A375 (cell line): ENCODE measurements at places on chromosomes 13 and 19. TPM values are rescaled to one million over a fixed set of nuclear protein-coding genes. Genes with fewer than 3 reads are reported as not detected.

IL4I1 gene
- 0.19 TPM in 1 of 2 replicates, not detected in the other for total RNA-seq

CGB8 gene
- not detected in 2 replicates for total RNA-seq

DNM2 gene
- total RNA-seq, result 94.8 and 95.6 TPM in 2 replicates

FXYD1 gene
- 0.56 TPM in 1 of 2 replicates, not detected in the other for total RNA-seq

IGFL1 gene
- not detected in 2 replicates for total RNA-seq

NOVA2 gene
- total RNA-seq, result 0.04 TPM in 1 of 2 replicates, not detected in the other

C5AR1 gene
- 0.64 TPM in 2 replicates for total RNA-seq

PGLYRP1 gene
- not detected in 2 replicates for total RNA-seq

DACT3 gene
- 0.24 and 0.45 TPM in 2 replicates for total RNA-seq

LGI4 gene
- total RNA-seq, result 0.64 and 3.0 TPM in 2 replicates

MEIS3 gene
- 8.0 and 11.1 TPM in 2 replicates for total RNA-seq

RXFP2 gene
- 0.11 and 0.29 TPM in 2 replicates for total RNA-seq

SIGLEC8 gene
- total RNA-seq, result not detected in 2 replicates

R3HDM4 gene
- total RNA-seq, result 24.9 and 26.8 TPM in 2 replicates

CPB2 gene
- not detected in 2 replicates for total RNA-seq

CELF5 gene
- not detected in 2 replicates for total RNA-seq

SYNGR4 gene
- not detected in 2 replicates for total RNA-seq

TRPM4 gene
- 14.0 and 14.4 TPM in 2 replicates for total RNA-seq

ELSPBP1 gene
- total RNA-seq, result not detected in 2 replicates

CYP2B6 gene
- total RNA-seq, result not detected in 2 replicates

PEG3 gene
- 0.11 and 0.26 TPM in 2 replicates for total RNA-seq

PRR12 gene
- 7.6 and 10.9 TPM in 2 replicates for total RNA-seq

FFAR3 gene
- not detected in 2 replicates for total RNA-seq

CEP89 gene
- total RNA-seq, result 12.4 and 12.8 TPM in 2 replicates

PSG6 gene
- not detected in 2 replicates for total RNA-seq

LYL1 gene
- 1.5 and 5.5 TPM in 2 replicates for total RNA-seq

ADM5 gene
- total RNA-seq, result 10.4 and 11.6 TPM in 2 replicates

PGLYRP2 gene
- not detected in 2 replicates for total RNA-seq

PRR19 gene
- total RNA-seq, result 0.91 and 1.6 TPM in 2 replicates

EPSTI1 gene
- total RNA-seq, result 0.72 TPM in 1 of 2 replicates, not detected in the other

SYCN gene
- total RNA-seq, result not detected in 2 replicates

AP2S1 gene
- 452 and 463 TPM in 2 replicates for total RNA-seq

CEACAM4 gene
- not detected in 2 replicates for total RNA-seq

OSCAR gene
- 8.3 and 11.7 TPM in 2 replicates for total RNA-seq

ZNF419 gene
- 7.7 and 17.7 TPM in 2 replicates for total RNA-seq

ZNF578 gene
- total RNA-seq, result 0.53 and 0.98 TPM in 2 replicates

LILRA2 gene
- total RNA-seq, result not detected in 2 replicates

SLC1A6 gene
- not detected in 2 replicates for total RNA-seq

DNAAF3 gene
- total RNA-seq, result 2.6 and 2.9 TPM in 2 replicates

CARD8 gene
- 15.3 and 17.5 TPM in 2 replicates for total RNA-seq

ANO8 gene
- total RNA-seq, result 7.4 and 7.7 TPM in 2 replicates

DACH1 gene
- total RNA-seq, result 0.24 and 0.49 TPM in 2 replicates

LRP3 gene
- 2.6 TPM in 2 replicates for total RNA-seq

PRMT1 gene
- total RNA-seq, result 414 and 437 TPM in 2 replicates

CYP4F8 gene
- not detected in 2 replicates for total RNA-seq

SPIB gene
- total RNA-seq, result 0.11 TPM in 1 of 2 replicates, not detected in the other

PRR20D gene
- total RNA-seq, result not detected in 2 replicates

ZSCAN4 gene
- total RNA-seq, result not detected in 2 replicates

OVOL3 gene
- not detected in 2 replicates for total RNA-seq

PSG7 gene
- total RNA-seq, result not detected in 2 replicates

TUBGCP3 gene
- total RNA-seq, result 32.6 and 37.8 TPM in 2 replicates

SIRT6 gene
- 26.9 and 28.0 TPM in 2 replicates for total RNA-seq

FLT3LG gene
- 3.3 and 6.1 TPM in 2 replicates for total RNA-seq

TEX26 gene
- total RNA-seq, result not detected in 2 replicates
